ENCODE measurements at places on chromosomes 5 and 9.

DNA sequence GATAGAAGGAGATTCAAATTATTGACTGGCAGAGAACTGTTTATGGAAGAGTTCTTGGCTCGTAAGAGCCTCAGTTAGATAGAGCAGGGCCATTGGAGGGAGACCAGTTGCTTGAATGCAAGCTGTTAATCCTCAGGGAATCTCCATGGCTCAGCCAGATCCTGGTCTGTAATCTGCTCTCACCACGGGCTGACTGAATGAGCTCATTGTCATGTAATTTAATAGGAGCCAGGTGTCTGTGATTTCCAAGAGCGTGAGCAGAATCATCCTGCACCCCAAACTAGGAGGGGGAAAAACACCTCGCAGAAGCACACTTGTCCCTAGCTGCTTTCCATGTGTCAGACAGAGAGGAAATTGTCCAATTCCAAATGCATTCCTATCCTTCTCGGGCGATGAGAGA is 19.1 kb upstream of the KCNMB1 start:
- DNase-seq: no peak

GRCh38 chr5:176748967-176749935 is 61.1 kb upstream of the UNC5A start:
- no peak for DNase-seq

GRCh38 chr9:4022435-4023067 is 277.3 kb downstream of the GLIS3 start:
- no peak for DNase-seq

DNA sequence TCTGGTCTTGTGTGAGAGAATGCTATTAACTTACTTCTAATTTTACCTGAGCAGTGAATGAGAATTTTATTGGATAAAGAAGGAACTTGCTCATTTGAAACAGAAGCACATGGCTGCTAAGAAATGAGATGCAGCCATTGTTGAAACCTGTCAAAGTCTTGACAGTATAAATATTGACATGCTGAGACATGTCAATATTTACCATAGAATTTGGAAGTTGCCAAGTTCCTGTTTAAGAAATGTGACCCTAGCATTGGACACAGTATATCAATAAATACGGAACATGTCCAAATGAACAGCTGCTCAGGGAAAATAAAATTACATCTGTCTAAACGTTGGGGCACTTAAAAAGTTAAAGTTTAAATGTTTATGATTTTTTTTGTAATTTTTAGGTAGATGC is 7.8 kb downstream of the XRCC4 start:
- DNase-seq: no peak

- no peak for DNase-seq
These were observed 592.6 kb downstream of the PDE4D start for GRCh38 chr5:59300930-59301329.

DNA sequence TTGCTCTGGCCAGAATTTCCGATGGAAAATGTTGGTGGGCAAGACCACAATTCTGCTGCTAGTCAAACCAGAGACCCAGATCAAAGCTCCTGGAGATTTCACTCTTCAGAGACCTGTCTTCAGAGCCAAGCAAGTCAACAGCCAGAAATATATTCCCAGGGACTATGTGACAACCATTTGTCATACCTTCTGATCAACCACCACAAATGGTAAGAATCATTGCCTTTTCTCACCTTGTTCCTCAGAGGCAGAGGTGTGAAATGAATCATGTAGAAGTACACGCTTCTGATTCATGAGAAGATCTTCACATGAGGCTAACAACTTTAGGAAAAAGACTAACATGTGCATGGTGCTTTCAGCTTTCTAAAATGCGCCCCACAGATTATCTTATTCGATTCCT is 53.5 kb downstream of the SUSD1 start:
- DNase-seq: no peak

GRCh38 chr5:73958037-73958436 is 332.0 kb downstream of the ARHGEF28 start:
- DNase-seq: no peak
